ENCODE measurements at places on chromosomes 1 and 21.

DNA sequence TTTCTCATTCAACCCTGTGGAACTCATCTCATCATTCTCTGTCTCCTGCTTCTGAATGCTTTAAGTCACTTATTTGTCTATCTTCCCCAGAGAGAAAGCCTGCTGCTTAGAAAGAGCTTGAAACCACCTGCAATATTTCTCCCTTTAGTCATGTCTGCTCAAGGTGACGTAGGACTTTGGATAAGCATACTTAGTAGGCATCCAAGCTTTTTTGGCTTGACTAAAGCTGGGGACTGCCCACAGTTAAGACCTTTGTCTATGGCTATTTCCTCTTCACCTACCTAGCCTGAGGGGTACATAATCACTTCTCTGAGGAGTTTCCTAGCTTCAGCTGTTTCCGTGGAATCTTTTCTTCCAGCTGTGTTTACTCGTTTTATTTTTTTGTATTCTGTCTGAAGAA is 665.8 kb upstream of the CAMK1G start:
- no peak for DNase-seq

DNA sequence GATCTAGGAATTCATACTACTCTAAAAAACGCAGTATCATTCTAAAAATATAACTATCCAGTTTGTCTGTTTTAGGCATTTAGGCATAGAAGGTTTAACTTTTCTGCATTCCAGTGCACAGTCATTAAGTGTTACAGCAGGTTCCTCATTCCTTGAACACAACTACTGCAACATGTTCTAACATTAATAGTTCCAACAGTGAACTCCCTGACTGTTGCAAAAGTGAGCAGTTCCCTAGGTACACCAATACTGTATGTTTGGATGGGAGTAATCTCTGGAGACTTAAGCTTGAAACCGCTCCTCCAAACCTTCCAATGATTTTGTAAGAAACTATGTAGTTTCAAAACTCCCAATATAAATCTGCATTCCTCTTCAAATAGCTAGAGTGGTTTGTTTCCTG is 46.2 kb downstream of the UCHL5 start:
- DNase-seq = no peak

DNA sequence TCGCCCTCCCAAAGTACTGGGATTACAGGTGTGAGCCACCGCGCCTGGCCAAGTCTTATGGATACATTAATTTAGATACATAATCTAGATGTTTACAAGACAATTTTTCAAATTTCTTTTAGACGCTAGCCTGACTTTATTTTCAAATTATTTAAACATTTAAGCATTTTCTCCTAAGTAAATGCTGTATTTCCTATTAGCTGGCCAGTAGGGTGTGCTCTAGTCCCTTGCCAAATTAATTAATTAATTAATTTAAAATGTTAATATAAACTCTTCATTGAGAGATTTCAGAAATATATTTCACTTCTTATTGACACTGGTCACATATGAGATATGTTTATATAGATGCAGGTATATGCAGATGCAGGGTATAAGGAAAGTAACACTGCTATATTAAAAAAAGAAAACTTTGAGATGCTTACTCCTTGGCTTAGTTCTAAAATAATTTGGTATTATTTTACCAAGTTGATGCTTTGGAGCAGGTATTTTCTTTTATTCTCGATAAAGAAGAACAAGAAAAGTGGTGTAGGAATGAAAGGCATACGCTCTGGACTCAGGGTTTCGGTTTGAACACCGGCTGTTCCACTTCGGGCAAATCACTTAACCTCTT is 5.2 kb upstream of the ERRFI1 start:
- DNase-seq = no peak

- no peak for DNase-seq
These were observed 33.4 kb upstream of the ATP1B1 start for GRCh38 chr1:169072945-169073725.

DNA sequence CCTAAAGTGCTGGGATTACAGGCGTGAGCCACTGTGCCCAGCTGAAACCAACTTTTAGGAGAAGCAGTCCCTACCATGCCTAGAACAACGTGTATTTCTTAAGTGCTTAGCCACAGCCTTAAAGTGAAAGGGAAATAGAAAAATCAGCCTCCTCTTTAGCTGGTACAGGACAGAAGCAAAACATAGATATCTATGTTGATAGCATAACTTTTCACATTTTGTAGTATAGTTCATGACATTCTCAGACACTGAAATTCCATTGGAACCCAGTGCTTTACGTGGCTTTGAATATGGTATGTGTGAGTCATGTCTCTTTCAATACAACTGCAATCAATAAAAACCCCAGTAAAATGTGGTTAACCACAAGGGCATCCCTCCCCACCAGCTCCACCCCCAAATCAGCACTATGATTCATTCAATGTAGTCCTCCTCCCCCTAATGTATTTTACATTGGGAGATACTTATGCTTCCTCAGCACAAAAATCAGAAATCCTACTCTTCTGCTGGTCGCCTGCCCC is 32.1 kb downstream of the TGFB2 start:
- DNase-seq = peak; percentile 47

DNA sequence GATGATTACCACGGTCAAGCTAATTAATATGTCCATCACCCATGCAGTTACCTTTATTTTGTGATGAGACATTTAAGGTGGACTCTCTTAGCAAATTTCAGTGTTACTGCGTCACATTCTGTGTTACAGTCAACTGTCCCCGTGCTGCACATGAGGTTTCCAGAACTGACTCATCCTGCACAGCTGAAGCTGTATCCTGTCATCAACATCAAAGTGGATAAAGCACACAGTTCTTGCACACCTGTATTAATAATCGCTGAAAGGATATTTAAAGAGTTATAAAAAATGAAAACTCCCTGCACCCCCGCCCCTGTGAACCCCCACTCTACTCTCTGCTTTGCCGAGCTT is 3.4 kb upstream of the KRTAP10-5 start:
- DNase-seq = no peak

DNA sequence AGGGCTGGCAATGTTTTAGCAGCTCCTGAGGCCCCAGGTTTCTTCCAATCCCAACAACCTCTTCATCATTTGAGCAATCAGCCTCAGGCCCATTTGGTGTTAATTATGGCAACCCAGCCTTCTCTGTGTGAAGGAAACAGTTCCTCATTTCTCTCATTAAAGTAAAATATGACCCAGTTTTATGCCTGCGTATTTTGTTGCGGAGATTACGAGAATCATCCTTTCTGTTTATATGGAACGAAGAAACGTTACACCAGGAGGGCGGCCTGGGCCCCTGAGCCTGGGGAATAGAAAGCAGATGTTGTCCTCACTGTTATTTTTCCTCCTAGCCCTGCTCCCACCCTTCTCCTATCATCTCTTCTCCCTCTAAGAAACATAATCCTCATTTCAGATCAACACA is 332.2 kb upstream of the USP24 start:
- no peak for DNase-seq

- no peak for DNase-seq
These were observed 20.3 kb upstream of the ADGRB2 start for GRCh38 chr1:31784356-31785019.

GRCh38 chr1:19049128-19049768 is 92.8 kb upstream of the IFFO2 start:
- DNase-seq = no peak

DNA sequence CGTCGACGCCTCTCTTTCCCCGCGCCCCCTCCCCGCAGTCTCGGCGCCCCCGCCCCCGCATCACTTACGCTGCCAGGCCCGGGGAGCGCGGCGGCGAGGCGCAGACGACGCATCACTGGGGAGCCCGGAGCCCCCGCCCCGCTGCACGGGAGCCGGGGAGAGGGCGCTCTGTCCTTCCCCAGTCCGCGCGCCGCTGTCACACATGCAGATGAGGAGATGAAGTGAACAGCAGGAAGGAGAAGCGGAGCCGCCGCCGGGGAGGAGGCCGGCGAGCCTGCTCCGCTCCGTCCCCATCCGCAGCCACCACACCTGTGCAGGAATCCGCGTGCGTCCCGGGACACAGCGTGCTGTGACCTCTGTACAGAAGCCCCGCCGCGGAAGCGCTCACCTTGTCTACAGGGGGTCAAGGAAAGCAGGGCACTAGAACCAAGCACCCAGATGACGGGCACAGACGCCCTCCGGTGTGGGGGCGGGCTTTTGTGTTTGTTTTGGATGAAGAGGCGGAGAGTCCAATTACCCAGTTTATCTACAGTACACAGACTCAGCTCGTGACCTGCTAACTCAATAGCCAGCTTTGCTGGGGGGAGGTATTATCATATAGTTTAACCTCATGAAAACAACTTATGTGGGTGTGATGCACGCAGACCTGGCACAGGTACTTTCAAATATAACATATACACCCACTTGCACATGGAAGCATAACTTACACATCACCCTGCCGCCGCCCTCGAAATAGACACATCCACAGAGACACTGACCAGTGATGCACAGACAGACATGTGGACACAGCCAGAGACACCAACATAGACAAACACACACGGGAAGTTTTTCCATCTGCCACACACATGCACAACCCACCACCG is 12.4 kb downstream of the KLHDC8A start:
- DNase-seq = peak; percentile 30

DNA sequence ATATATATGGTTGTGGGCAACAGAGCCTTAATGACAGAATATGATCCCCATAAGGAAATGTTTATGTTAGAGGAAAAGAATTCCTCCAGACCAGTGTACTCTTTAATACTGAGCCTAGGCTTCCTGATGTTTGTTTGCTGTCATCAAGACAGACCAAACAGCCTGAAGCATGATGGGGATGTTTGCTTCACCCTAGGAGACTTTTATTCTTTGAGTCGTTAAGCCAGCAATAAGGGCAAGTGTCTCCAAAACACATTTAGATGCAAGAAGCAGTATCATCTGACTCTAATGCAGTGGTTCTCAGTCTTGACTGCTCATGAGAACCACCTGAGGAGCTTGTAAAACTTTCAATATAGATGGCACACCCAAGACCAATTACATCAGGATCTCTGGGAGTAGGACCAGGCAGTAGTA is 33.1 kb downstream of the UBE2U start:
- no peak for DNase-seq

DNA sequence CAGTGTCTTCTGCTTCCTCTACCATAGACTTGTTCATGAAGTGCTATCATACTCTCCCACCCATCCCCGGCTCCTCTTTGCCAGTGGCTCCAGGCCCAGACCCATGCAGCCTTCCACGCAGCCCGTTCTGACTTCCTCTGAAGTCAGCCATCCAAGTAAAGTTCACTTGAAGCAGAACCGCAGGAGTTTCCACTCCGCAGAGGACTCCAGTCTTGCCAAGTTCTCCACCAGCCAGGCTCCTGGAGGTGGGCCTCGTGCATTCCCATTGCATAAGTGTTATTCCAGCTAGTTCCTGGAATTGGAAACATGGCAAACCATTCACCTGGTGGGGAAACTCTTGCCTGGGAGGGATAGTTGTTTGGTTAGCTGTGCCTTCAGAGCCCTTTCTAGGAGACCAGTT is 185.1 kb downstream of the PLPP3 start:
- no peak for DNase-seq

DNA sequence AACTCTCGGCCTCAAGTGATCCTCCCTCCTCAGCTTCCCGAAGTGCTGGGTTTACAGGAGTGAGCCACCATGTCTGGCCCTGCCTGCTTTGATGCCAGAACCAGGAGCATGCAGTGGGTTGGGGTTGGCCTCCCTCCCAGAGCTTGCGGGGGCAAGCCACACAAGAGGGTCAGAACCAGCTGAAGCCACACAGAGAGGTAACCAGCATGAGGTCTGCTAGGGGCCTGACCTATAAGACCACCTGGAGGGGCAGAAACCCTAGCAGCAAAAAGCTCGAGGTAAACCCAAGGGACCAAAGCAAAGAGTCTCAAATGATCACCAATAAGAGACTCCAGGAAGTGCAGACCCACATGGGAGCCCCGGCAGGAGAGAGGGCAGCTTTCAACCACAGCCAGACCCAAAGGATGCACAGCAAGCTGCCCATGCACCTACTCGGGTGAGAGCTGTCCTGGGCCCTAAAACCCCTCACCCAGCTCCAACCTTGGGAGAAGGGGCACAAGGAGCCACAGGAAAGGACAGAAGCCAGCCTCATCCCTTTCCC is 81.2 kb downstream of the TOMM20 start:
- no peak for DNase-seq

DNA sequence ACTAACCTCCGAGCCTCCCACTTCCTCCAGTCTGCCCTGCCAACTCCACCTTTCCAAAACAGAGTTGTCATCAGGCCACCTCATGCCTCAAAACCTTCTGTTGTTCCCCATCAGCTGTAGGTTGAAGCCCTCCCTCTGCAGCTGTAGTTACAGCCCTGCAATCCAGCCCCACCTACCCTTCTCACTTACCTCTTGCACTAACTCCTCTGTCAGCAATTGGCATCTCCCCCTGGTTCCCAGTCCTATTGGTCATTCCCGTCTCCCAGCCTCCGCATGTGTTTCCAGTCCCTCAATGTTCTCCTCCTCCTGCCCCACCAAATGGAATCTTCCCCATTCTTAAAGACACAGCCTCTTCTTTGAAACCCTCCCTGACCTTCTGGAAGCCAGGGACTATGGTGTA is 100.1 kb upstream of the GCLM start:
- no peak for DNase-seq

- no peak for DNase-seq
These were observed 10.8 kb downstream of the HMGB4 start for GRCh38 chr1:33874636-33875035.

GRCh38 chr1:24043345-24044032 is 63.4 kb upstream of the SRSF10 start:
- no peak for DNase-seq

DNA sequence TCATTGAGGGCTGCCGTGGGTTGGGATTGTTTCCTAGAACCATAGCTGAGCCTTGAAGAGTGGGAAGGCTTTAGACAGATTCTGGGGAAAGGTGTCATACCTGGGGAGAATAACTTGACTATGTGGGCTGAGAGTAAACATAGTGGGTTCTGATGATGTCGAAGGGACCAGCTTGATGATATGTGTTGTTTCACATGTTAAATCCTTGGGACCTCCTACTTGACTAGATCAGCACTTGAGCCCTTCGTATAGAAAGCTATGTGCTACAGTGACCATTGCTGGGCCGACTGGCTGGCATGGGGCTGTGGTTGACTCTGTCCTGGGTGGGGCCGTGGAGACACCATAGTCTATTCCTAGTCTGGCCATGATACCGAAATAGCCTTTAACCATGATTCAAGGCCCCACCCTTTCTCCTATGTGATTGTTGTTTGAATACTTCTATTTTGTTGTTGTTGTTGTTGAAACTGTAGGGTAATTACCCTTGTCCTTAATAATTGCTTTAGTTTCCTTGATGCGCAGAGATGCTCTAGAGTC is 423.5 kb downstream of the CAMTA1 start:
- no peak for DNase-seq

Data from stimulated activated CD4-positive, alpha-beta T cell treated with anti-CD3 and anti-CD28 coated beads, Interleukin-4, amount 100 ng/mL, for 48 hours (primary cell).